Stimulated activated CD4-positive, alpha-beta T cell treated with anti-CD3 and anti-CD28 coated beads, TNF-alpha, amount 100 ng/mL, for 1 hour (primary cell): ENCODE measurements at places on chromosomes 6 and 20.

DNA sequence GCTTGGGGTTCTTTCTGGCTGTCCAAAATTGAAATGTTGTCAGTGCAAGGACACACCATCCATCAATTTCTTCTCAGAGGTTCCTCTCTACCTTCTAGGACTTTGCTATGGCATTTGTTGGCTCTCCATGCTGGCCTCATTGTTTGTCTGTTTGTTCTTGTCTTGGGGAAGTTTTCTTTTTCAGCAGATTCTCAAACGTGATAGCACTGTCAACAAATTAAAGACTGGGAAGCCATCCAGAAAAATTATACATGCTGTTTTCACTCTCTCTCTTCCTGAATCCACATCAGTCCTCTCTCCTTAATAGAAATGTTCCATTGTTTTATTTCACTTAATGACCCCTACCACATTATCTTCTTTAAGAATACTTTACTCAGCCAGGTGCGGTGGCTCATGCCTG, 130.4 kb downstream of the PCSK2 start:
- no peak for DNase-seq

DNA sequence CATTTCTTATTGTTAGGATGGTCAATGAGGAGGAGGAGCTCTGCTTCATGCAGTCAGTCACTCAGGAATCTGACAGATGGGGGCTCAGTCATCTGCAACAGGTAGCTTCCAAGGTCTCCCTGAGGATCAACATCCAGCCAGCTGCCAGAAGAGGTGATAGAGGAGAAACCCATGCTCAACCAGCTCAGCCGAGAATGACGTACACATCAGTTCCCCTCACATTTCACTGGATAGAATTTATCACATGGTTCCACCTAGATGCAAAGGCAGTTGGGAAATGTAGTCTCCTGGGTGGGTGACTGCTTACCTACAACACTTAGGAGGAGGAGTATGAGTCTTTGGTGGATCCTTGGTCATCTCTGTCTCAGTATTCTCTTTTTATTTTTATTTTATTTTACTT, 144.5 kb downstream of the CEBPB start:
- no peak for DNase-seq

- no peak for DNase-seq
These were observed 174.9 kb upstream of the GGTLC1 start for GRCh38 chr20:24163506-24163905.

DNA sequence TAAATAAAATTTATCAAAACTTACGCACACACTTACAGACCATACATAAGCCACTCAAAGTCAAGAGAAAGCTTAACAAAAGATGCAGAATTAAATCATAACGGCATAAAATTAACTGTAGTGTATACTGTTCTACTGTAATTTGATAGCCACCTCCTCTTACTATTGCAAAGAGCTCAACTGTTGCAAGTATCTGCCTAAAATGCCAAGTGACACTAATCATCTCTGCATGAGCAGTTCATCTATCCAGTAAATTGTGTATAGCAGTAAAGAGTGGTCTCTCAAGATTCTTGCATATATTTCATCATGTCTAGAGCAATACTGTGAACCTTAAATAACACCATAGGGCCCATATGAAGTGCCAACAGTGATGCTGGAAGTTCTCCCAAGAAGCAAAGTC, 12.3 kb downstream of the OR2H2 start:
- DNase-seq: no peak

DNA sequence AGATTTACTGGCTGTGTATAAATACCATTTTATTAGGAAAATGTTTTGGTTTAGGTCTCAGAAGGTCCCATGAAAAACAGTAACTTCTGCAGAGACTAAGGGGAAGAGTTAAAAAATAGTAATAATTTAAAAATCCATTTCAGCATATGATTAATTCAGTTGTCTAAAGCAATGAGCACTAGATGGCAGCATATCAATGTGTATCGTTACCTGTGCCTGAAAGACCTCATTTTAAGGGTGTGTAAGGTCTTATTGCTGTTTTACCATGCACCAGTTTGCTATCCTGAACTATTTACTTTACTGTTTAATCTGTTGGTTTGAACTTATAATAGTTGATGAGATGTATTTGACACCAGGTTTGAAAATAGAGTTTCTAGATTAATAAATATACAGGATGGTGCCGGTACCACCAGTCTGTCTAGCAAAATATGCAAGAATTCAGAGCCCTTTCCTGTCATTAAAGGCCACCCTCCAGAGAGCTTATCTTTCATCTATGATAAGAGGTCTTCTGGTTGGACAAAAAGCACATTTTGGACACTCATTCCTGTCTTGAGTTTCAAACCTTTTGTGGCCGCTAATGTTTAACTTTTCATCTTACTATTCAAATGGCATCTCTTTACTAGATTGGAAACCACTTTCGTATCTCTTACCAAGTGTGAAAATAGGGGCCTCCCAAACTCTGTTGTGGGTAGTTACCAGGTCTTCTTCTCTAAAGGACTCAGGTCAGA, 8.9 kb upstream of the AHI1 start:
- no peak for DNase-seq

DNA sequence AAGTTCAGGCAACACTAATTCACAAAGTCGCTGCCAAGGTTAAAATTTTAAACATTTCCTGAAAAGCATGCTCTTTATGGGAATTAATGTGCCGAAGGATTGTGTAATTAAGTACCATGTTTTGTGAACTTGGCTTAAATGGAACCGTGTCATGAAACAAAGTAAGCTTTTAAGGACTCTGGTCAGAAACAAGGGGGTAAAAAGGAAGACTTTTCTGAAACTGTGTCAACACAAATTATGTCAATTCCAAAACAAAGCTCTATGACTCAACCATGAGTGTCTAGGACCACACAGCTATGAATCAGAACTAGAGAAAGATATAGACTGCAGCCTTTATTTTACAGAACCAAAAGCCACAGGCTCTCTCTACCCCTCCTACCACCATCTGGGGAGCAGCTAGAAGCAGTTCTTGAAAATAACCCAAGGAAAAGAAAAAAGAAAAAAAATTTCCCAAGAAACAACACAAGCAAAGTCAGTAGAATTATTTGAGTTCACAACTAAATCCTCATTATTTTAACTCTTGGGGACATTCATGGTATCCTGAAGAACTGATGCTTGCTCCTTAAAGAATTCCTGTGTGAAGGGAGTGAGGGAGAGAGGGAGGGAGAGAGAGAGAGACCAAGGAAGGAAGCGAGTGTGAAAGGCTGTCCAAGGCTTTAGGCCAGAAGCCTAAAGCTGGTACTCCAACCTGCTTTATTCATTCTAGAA, 81.9 kb downstream of the ZMYND8 start:
- no peak for DNase-seq

- DNase-seq: no peak
These were observed 32.1 kb downstream of the APCDD1L start for GRCh38 chr20:58483051-58483450.

DNA sequence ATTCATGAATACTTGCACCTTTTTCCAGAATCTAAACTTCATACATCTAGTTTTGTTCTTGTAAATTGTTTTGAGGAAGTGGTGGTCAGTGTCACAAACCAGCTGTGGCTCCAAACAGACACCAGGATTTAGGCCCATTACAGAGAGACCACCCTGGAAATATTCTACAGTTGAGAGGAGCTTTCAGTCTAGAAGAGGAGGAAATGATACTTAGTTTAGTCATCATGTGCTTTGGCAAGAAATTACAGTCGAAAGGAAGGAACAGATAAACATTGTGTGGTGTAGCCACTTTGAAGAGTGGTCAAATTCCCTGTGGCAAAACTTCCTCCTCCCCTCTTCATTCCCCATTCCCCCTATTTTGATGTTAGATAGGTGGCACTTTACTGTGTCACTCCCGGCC, 15.7 kb downstream of the DCBLD1 start:
- DNase-seq: no peak

DNA sequence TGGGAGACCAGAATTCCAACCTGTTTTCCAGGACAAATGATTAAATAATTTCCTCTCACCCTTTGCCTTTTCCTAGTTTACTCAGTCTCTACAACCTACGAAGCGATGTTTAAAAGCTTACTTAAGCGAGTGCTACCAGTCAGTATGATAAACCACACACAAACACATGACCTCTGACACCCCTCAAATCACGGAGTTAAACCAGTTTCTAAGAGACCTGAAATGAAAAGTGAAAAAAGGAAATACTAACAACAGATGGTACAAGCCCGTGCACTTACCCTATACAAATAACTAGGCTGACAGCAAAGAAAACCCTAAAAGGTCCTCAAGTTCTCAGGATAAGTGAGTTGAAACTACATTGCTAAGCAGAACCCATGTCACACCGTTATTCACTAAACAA, 7.7 kb downstream of the TNFRSF21 start:
- DNase-seq: no peak

DNA sequence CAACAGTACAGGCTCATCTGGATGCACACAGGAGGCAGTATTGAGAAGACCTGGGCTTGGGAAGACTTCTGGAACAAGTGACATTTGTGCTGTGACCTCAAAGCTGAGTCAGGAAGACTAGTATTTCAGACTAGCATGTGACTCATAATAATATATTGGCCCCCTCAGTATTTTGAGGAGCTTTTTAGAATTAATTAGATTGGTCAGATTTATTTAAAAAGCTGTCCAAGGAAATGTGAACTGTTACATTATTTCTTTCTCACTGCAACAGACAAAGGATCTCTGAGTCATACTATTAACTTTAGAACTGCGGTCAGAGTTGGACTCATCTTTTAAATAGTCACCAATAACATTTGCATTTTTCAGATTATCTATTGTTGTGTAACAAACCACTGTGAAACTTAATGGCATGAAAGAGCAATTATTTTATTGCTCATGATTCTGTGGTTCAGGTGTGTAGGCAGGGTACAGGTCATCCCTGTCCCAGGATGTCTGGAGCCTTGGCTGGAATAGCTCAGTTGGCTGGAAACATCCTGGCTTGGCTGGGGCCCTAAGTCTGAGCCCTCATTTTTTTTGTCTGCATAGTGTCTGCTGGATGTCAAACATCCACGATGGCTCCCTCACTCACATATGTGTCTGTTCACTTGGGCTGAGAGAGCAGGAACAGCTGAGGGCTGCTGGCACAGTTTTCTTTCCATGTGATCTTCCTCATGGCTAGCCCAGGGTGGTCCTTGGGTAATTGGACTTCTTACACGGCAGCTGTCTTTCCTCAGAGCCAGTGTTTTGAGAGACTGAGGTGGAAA, 46.9 kb downstream of the MAP3K4 start:
- DNase-seq: no peak

DNA sequence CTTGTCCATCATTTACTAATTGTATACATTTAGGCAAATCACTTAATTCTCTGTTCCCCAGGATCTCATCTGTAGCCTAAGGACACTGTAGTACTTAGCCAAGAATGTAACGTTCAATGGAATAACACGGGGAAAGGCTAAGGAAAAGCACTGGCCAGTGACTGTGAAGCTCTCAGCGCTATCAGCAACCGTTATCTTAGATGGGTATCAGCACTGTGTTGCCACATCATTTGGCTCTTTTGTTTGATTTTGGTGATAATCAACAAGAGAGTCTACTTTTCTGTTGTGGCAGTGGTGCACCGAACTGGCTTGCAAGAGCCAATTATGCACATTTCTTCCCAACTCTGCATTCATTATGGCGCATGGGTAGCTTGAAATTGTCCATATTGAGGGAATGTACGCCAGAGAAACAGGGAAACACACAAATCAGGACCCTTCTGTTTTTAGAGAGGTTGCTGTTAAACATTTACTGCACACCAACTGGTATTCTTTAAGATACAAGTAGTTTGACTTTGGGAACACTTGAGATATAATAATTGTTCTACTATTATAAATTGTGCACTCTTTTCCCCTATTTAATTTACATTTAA, 93.7 kb upstream of the C6orf118 start:
- no peak for DNase-seq

GRCh38 chr6:33420491-33421343, 852 bp downstream of the SYNGAP1 start:
- no peak for DNase-seq

GRCh38 chr6:12845224-12846004, 128.8 kb downstream of the PHACTR1 start:
- DNase-seq: no peak

DNA sequence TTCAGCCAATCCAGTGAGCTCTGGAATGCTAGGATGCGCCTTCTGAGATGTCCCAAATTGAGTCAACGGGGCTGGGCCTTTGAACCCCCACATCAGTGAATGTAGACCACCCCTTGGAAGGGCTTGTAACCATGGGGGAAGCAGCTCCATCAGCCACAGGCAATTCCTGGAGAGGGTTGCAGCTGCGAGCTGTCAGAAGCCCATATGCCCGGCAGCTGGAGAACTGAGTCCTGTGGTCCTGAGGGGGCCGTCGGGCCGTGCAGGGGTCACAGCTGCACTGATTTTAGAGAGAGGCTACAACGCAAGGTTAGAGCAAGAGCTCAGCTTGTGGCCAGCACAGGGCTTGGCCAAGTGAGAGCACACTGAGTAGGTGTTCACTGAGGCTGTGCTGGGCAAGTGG, 121.3 kb downstream of the TOX2 start:
- DNase-seq: no peak

DNA sequence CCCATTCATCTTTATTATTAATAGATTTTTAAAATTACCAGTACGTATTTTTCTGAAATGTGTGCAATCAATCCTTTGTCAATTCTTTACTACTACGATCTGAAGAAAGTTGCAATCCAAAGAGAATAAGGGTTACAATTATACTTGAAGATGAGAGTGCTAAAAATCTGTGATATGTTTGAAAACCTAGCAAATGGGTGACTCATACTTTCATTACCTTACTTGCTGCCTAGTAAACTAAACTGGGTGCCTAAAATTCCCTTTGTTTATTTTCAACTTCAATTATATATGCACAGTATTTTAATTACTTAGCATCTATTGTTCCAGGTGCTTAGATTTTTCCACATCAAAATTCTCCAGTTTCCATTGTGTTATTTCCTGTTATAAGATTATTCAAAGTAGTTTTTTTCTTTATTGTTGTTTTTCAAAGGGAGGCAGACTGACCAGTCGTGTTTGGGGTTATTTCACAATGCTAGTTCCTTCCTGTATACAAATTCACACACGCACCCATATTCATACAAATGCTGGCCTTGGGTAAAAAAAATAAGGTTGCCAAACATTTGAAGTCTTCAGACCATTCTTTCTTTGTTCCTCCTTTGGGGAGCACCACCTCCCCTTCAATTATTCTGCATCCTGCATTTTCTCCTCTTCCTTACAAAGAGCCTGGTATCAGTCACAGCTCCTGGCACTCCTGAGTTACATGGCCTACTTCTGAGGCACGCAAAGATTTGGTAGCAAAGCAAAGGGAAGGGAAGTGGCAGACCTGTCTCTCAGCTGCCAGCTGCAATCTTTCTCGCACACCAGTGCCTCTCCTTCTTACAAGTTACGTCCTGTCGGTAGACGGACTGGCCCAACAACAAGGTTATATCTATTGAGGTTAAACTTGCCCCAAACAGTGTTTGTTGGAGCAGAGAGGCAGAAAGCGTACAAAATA, 16.2 kb upstream of the FAM135A start:
- no peak for DNase-seq

GRCh38 chr20:62578294-62578897, 63.9 kb upstream of the SLCO4A1 start:
- DNase-seq: no peak

GRCh38 chr6:110395221-110395620, 20.2 kb downstream of the DDO start:
- no peak for DNase-seq

- no peak for DNase-seq
These were observed 96.9 kb downstream of the LY86 start for GRCh38 chr6:6685249-6686040.
